Kidney (tissue), 22 donors: ENCODE measurements at places on chromosomes 13 and 19.

GRCh38 chr19:55902080-55902751 is 29.9 kb downstream of the NLRP13 start:
- H3K4me1 ChIP-seq, result no peaks in the 10 kb centered on the region
- H3K4me3 ChIP-seq, result no peak overlapping the region
- no peak overlapping the region for H3K27ac ChIP-seq
- no peak for DNase-seq
- no peaks in the 10 kb centered on the region for H3K27me3 ChIP-seq

DNA sequence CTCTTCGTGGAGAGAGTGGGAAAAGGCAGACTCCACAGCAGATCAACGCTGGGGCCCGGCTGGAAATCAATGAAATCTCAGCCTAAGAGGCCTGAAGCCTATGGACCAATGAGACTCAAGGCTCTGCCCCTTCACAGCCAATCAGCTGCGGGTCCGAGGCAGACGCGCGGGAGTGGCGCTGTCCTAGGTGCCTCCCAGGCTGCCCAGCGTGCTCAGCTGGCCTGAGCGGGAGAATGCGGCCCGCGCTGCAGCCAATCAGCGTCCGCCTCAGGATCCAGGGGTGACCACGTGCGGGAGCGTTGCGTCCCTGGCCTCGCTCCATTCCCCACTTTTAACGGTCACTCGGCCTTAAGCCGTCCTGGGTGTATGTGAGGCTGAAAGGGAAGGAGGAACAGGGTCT is at the start of gene ZBTB32:
Gene ZBTB32 (plus strand): TSS at position 341 of the 400 bp plus-strand sequence. CDS start 10,069 bp downstream, outside the sequence.
- no peaks in the 10 kb centered on the region for H3K27me3 ChIP-seq
- peak; percentile 70 for DNase-seq
- H3K4me1 ChIP-seq, result peaks cover 8% of the 10 kb centered on the region
- H3K4me3 ChIP-seq, result no peak within 1 kb of the TSS
- no peaks in the 10 kb centered on the region for H3K36me3 ChIP-seq

GRCh38 chr13:52070929-52071523 is 46.5 kb downstream of the UTP14C start:
- H3K27me3 ChIP-seq, result no peaks in the 10 kb centered on the region
- no peak overlapping the region for H3K27ac ChIP-seq
- H3K4me1 ChIP-seq, result no peaks in the 10 kb centered on the region
- H3K36me3 ChIP-seq, result no peaks in the 10 kb centered on the region

DNA sequence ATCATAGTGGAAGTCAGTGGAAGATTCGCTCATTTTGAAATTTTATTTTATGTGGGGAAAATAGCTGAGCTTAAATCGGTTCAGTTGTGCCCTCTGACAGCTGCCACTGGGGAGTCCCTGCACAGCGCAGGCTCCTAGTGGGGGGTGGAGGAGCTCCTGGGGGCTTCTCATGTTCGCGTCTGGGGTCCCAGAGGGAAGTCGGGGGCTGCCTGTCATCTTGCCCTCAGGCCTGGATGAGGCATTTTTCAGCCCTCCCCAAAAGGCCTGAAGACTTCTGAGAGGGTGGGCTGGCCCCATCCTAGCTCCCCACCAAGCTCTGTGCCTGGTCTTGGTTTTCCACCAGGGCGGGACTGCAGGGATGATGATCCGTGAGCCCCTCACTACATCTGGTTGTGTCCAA is 82.1 kb downstream of the CHST8 start:
- no peak for DNase-seq
- no peaks in the 10 kb centered on the region for H3K36me3 ChIP-seq
- H3K27ac ChIP-seq, result no peak overlapping the region
- no peaks in the 10 kb centered on the region for H3K4me1 ChIP-seq
- no peaks in the 10 kb centered on the region for H3K27me3 ChIP-seq

DNA sequence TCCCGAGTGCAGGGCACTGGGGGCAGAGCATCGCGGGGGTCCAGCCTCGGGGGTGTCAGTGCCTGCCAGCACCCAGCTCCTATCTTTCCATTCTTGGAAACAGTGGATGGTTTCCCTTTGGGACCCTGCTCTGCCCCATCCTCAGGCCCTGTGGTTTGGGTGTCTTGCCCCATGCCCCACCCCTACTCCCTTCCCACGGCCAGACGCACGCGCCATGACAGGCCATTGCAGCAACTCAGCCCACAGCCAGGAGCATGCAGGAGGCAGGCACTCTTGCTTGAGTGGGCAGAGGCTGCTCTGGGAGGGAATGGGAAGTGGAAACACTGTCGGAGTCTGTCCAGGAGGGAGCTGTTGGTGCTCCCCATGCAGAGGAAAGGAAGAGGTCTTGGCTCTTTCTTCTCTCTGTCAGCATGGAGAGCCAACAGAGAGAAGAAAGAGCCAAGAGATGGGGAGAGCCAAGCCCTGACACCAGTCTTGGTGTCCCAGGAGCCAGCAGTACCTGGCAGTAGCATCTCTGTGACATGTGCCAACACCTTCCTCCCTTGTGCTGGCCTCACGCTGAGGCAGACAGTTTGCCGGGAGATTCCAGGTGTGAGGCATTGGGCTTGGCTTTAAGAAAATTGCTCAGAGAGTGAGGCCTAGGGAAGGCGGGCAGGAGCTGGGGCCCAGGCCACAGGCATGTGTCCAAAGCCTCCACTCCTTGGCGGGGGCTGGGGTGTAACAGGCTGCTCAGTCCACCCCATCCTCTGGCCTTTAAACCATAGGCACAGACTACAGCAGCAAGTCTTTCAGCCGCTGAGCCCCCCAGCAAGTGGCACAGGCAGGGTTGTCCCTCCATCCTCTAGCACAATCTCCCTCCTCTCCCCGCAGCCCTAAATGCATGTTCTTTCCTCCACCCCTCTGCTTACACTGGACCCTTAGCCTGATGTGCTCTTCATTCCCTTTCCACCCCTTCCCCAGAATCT is 86.7 kb upstream of the UQCRFS1 start:
- H3K4me1 ChIP-seq, result no peaks in the 10 kb centered on the region
- DNase-seq, result no peak
- H3K27ac ChIP-seq, result no peak overlapping the region
